ENCODE measurements at places on chromosomes 1 and 21. TPM values are rescaled to one million over a fixed set of nuclear protein-coding genes. Genes with fewer than 3 reads are reported as not detected.
A peak's percentile ranks its signal among the peaks of the same experiment; 100 is the strongest.

GRCh38 chr1:176820391-176821031 lies 344.0 kb downstream of the ASTN1 start:
- no peak for DNase-seq

GRCh38 chr1:185044981-185045813 lies at the start of gene RNF2:
Gene RNF2, plus strand, starts transcription at chr1:185045558. Its CDS starts 41,996 bp downstream, at chr1:185087554.
- DNase-seq: peak; percentile 84

DNA sequence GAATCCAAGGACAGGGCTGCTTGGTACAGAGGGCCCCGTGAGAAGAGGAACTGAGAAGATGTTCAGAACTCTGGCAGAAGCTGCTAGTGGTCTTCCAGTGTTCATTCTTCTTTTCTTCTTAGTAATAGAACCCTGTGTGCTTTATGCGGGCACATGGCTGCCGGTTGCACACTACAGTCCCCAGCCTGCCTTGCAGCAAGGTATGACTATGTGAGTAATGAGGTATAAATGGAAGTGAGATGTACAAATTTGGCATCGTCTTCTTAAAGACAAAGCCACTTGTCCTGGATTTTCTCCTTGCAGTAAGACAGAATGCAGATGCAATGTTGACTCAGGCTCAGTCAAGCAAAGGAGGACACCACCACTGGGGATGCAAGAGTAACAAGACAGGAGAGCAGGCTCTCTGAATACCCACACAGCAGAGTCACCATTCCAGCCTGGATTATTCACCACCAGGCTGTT lies 15.0 kb upstream of the ATP1B1 start:
- no peak for DNase-seq

The AADACL3 gene
- polyA plus RNA-seq: not detected

The LRRC39 gene
- 142 TPM for polyA plus RNA-seq

The ADAMTS1 gene
- 88.4 TPM for polyA plus RNA-seq
